Left kidney (tissue), 8 donors: ENCODE measurements at places on chromosomes 7 and 10. TPM values are rescaled to one million over a fixed set of nuclear protein-coding genes. Genes with fewer than 3 reads are reported as not detected.

DNA sequence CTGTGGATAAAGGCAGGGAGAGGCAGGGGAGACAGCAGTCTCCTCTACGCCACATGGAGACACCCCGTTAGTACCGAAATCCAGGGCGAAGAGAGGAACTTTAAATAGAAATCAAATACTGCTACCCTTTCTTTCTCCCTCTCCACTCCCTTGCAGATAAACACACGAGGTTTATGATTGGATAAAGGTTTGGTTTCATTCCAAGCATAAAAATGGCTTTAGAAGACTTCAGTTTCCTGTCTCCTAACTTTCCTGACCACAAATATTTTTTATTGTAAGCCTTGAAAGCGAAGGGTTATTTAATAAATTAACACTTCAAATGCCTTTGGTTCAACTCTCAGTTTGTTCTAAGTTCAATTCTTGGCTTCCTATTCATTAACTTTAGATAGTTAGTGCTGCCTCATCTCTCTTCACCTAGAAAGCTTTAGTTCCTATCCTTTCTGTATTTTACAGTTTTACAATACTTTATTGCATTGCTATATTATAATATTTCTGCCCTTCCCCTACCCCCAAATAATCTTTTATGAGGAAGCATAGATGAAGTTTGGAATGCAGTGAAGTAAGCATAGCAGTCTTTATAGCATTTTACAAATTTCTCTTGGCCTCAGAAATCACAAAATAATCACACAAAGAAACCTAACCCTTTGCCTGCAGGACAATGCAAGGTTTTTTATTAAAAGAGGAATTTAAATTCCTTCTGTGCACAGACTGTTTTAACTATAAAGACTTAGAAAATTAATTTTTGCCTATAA lies 31.5 kb upstream of the ARID5B start:
- peak; percentile 42 for DNase-seq

GRCh38 chr7:118621810-118622360 lies 397.4 kb downstream of the ANKRD7 start:
- no peak for DNase-seq

DNA sequence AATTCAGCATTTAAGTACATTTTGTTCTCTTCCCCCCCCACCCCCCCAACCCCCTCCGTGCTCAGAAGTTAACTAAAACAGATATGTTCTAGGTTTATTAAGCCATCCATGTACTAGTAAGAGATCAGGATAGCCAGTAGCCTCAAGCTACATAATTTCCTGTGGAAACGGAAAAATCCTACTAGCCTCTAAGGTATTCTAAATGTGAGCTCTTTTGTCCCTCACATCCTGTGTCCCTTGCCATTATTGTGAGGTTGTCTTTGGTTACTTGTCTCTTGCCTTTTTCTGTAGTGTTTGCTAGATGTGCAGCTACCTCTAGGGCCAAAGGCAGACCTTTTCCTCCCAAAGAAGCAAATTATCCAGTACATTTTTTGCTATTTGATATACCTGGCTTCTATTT lies 92.1 kb downstream of the BTRC start:
- DNase-seq: no peak

DNA sequence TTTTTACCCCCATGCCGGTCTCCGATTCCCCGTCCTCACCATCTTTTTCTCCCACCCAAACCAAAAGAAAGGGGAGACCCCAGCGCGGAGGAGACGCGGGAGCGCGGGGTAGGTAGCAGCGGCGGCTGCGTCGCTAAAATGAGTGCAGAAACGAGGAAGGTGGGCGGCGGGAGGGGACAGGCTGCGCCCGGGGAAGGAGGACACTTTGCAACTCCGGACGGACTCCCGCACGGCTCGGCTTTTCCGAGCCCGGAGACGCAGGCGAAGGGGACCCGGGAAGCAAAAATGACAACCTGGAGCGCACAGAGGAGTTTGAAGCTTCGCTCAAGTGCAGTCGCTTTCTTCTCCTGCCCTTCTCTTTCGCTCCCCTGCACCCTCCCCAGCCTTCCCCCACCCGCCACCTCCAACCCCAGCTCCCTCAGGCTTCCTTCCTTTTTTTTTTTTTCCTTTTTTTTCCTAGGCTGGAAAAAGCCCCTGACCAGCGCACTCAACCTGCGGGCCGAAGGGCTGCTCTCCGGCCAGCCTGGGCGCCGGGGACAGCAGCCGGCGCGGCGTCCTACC lies 453 bp downstream of the SFMBT2 start:
- peak; percentile 25 for DNase-seq

The FIGNL1 gene
- polyA plus RNA-seq: 36.7 TPM
